ENCODE measurements at places on chromosomes 13 and 19.
A peak's percentile ranks its signal among the peaks of the same experiment; 100 is the strongest.

DNA sequence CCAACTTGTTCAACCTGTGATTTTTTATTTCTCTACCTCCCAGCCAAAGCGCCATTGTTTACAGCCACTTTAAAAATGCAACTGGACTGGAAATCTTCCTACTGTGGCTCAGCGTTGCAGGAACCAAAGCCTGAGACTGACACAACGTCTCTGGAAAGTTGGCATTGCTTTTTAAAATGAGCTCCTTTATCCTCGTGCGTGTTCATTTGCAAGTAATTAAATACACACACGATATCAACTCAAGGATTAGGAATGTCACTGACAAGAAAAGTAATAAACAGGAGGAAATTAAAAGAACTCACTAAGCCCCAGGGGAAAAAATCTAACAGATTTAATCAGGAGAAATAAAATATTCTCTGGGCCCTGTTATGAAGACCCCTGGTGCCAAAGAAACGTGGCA, 184.6 kb upstream of the IRS2 start:
- no peak for DNase-seq

GRCh38 chr13:92463134-92463533, 763.5 kb upstream of the GPC6 start:
- no peak for DNase-seq

DNA sequence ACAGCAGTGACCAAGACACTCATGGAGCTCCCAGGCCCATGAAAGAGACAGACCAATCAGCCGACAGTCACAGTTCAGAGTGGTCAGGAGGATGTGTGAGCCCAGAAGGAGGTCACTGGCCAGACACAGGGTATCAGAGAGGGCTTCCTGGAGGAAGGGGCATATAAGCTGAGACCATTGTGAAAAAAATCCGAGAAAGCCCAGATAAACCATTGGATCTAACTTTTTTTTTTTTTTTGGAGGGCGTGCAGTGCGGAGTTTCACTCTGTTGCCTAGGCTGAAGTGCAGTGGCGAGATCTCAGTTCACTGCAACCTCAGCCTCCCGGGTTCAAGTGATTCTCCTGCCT, 4.2 kb downstream of the ITPKC start:
- DNase-seq: no peak

- no peak for DNase-seq
Observed at GRCh38 chr13:37918116-37918714, 48.6 kb upstream of the TRPC4 start.

DNA sequence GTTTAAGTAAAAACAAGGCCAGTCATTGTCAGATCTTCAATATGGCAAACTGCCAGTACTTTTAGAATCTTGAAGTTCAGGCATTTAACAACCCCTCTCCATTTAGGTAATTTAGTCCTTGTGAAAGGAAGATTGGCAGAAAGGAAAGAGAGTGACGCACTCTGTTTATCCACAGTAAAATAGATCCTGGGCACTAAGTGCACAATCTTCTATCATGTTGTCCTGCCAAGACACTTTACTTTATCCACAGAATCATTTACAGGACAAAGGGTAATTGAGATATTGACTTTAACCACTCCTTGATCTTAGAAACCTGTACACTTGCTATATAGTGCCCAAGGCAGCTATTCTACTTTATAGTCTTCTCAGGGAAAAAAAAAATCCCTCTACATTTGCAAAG, 786.4 kb upstream of the SLITRK1 start:
- DNase-seq: no peak

GRCh38 chr13:91946498-91947070, 548.2 kb downstream of the GPC5 start:
- no peak for DNase-seq

DNA sequence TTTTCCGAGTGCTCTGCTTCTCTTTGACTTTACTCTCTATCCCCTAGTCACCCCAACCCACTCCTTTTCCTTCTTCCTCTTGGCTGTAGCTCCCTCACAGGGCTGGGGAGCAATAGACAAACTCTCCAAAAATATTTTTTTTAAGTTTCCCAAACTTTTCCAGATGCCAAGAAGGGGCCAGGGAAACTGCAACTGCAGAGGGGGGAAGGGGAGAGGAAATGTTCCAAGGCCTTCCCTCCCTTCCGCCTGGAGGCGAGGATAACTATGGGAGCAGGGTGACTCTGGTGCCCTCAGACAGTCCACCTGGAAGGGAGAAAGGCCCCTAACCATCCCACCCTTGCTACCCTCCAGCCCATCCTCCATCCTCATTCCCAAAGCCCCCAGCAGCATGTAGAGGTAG, 49.4 kb downstream of the LYL1 start:
- no peak for DNase-seq

DNA sequence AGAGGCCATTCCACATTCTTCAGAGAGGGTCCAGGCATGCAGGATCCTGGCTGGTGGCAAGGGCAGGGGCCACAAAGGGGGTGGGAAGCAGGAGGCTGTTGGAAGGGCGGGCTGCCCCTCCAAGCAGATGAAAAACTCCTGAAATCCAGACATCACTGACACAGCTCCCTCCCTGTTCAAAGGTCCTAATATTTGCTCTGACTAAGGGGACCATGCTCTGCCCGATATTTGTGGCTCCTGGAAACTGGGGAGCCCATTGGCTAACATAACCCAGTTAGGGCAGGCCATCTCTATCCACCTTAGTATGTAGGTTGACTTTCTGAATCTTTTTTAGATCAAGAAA, 3.3 kb upstream of the CDX2 start:
- DNase-seq: no peak

DNA sequence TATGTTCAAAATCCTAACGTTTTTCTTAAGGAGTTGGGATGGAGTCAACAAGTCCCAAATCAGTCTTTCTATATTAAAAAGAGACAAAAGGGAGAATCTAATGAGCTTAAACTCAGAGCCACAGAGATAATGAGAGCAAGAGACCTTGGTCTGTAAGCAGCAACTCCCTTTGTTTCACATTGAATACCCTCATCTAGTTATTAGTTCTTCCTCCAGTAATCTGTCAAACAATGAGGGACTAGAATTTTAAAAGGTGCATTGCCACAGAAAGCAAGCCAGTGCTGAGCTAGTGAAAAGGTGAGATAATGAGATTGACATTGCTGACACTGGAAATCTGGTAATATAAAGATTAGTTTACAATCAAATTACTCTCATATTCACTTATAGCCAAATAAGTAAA, 718.6 kb downstream of the DACH1 start:
- DNase-seq: no peak

GRCh38 chr19:45011959-45012358, 10.7 kb downstream of the RELB start:
- no peak for DNase-seq

- no peak for DNase-seq
Observed at GRCh38 chr13:20188667-20189553, 3.8 kb downstream of the GJB2 start.

DNA sequence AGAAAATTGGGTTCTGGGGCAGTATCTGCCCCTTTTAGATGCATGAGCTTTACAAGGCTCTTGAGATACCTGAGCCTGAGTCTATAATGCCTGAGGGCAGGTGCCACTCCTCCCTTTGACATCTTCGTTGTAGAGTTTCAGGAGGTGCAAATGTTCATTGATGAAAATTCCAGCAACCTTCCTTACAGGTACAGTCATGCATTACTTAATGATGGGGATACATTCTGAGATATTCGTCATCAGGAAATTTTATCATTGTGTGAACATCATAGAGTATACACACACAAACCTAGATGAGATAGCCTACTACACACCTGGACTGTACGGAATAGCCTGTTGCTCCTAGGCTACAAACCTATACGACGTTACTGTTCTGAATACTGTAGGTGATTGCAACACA, 310.0 kb downstream of the SHISA2 start:
- no peak for DNase-seq

GRCh38 chr13:50936679-50937078, 27.1 kb downstream of the RNASEH2B start:
- no peak for DNase-seq

- no peak for DNase-seq
Observed at GRCh38 chr19:15675560-15675959, 2.7 kb downstream of the CYP4F12 start.

DNA sequence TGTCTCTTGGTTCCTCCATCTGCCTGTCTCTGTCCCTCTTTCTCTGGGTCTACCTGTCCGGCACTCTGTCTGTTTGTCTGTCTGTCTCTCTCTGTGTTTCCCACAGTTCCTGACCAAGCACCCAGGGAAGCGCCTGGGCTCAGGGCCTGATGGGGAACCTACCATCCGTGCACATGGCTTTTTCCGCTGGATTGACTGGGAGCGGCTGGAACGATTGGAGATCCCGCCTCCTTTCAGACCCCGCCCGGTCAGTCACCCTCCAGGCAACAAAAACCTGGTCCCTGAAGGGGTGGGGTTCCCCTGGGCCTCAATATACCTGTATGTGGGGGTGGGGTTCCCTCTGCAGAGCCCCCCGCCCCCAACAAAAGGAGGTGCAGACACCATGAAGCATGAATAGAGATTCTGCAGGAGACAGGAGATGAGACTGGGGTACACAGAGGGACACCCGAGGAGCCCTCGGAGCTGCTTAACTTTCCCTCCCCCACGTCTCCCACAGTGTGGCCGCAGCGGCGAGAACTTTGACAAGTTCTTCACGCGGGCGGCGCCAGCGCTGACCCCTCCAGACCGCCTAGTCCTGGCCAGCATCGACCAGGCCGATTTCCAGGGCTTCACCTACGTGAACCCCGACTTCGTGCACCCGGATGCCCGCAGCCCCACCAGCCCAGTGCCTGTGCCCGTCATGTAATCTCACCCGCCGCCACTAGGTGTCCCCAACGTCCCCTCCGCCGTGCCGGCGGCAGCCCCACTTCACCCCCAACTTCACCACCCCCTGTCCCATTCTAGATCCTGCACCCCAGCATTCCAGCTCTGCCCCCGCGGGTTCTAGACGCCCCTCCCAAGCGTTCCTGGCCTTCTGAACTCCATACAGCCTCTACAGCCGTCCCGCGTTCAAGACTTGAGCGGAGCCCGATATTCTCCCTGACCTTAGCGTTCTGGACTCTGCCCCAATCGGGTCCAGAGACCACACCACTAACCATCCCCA, 2.6 kb upstream of the CACNG7 start:
- DNase-seq: peak; percentile 60

DNA sequence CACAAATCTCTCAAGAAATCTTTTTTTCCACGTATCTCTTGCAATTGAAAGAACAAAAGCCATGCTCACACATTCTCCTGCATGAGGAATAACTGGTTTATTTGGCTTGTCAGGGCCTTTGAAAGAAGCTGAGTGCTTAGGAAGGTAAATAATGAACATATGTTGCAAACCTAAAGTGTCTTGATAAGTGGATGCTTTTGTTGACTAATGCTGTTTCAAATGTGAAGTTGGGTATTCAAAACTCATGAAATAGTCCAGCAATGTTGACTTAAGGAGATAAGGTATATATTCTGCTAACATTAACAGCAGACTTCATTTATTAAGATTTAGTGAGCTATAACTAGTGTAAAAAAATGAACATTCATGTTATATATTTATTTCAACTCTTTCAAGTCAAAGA, 1792.7 kb upstream of the MIR17HG start:
- no peak for DNase-seq

GRCh38 chr13:79796136-79796535, 315.2 kb downstream of the NDFIP2 start:
- no peak for DNase-seq

DNA sequence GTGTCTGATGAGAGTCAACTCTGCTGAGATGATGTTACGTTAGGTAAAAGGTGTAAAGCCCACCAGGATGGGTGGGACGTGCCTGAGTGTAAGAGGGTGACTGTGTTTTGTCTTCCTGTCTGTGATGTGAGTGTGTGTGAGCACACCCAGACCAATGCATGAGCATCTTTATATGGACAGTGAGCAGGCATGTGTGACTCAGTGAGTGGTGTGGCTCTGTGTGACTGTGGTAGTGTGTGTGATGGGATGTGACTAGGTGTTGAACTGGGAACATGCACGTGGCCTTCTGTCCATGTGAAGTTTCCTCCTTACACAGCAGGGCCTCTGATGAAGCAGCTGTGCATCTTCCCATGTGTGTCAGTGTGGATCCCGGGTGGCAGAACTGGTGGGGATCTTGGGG, 17.8 kb upstream of the LGALS16 start:
- DNase-seq: no peak

DNA sequence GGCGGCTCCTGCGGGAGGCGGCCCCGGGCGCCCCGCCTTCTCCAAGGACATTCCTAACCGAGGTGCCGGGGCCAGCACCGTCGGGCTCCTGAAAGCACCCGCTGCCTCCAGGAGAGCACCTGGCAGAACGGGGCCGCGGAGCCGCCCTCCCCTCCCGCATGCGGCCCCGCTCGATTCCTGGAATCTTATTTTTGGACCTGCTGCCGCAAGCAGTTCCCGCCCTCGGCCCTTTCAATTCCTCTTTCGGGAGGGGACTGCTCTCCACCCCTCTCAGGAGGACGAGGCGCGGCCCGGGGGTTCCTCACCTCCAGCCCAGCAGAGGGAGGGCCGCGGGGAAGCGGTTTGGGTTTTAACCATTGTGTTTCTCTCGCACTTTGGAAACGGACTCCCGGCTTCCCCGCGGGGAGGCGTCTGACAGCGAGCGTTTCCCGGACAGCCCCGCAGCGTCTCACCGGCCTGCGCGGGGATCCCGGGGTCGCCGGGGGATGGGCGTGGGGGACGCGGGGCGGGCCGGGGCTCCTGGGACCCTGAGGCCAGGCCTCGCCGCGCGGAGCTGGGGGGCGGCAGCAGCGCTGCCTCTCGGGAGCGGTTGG, 849 bp downstream of the GAS6 start:
- DNase-seq: no peak

DNA sequence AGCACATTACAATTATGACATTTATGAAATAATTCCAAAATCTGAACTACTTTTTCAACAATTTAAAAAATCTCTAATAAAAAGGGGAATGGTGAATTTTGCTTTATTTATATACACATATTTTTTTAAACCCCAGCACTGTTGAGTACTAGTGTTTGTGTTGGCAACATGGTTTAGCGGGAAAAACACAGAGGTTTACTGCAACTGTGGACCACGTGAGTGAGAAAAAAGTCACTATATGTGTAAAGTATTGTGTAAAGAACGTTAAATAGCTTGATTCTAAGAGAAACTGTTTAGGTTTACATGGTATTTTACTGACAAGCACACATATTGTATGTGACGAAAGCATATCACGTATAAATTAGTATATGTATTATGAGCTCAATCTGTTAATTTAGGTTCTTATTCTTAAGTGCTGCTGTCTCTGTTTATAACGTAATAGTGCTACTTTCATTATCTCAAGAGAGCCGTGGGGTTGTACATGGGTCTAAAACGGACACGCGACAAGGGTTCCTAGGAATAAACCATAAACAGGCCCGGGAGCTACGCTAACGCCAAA, 617 bp downstream of the SKA3 start:
- peak; percentile 3 for DNase-seq

GRCh38 chr13:28022848-28023518, 34.5 kb upstream of the URAD start:
- DNase-seq: no peak

DNA sequence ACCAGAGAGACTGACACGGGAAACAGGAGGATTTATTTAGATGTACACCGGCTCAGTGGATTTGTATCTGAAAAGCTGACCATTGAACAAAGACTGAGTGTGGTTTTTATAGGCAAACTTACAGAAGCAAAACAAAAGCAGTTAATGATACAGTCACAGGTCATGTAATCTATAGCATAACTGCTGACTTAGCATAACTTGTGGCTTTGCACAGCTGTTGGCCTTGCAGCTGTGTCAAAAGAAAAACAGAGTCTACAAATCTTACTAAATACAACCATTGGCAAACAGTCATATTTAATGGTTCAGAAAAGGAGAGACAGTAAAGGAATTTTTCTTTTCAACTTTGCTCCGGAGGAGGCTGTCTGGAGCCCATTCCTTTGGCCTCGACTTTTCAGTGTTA, 2.3 kb upstream of the ILF3 start:
- no peak for DNase-seq
